ENCODE measurements at places on chromosomes 2 and 18.

DNA sequence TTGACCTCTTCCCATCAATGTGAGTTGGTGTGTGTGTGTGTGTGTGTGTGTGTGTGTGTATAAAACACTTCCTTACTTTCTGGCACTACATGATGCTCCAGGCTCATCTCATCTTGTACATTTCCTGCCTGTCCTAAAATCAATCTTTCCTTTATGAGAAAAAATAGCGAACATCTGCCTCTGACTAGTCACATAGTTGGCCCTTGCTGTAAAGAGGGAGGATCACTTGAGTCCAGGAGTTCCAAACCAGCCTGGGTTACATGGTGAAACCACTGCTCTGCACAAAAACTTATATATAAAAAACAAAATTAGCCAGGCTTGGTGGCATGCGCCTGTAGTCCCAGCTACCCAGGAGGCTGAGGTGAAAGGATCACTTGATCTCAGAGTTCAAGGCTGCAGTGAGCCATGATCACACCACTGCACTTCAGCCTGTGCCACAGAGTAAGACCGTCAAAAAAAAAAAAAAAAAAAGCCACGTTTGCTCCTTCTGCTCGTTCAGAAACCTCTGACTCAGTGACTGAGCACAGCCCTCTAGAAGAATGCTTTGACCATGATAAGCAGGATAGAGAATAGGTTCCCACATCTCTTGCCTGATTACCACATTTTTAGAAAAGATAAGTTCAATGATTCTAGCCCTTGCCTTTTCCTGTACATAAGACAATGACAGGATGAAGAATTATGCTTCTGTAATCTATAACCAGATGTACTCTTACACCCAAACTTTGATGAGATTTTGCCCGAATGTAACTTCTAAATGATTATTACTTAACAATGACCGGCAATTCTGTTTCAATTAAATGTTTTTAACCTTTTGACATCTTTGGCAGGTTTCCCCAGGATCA is 45.2 kb upstream of the ST3GAL5 start:
- no peak for DNase-seq

GRCh38 chr2:99597616-99598015 is 107.8 kb upstream of the REV1 start:
- DNase-seq = no peak

DNA sequence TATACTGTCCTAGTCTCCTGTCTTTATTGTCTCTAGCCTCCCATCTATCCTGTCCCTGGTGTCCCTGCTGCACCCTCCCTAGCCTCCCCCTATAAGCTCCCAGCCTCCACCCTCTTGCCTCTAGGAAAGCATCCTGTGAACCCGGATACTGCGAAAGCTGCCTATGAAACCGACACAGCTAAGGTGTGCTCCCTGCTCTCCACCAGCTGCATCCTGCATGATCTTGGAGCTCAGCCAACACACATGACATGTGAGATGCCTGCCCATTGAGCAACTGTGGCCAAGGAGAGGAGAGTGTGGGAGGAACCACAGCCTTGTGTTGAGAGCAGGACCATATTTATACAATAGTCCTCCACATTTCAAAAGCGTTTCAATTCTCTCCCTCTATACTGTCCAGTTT is 187.1 kb downstream of the ZBTB7C start:
- DNase-seq = peak; percentile 99

DNA sequence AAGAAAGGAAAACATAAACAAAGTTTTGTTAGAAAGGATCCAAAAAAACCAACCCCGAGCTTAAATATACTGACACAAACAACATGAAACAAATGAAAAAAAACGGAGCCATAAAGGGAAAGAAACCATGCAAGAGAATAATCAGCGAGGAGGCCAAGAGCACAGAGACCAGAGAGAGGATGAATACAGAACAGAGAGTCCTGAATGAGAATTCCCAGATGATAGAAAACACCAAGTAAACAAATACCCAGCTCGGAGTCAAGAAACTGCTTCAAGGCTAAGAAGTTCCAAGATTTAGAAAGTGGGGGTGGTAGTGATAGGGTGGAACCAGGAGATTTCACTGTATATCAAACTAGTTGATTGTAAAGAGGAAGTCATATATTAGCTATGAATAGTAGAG is 313.3 kb downstream of the OSR1 start:
- DNase-seq = no peak
